ENCODE measurements at places on chromosomes 1 and 21. TPM values are rescaled to one million over a fixed set of nuclear protein-coding genes. Genes with fewer than 3 reads are reported as not detected.

SPRR2A gene
- not detected for total RNA-seq

CD247 gene
- 331 TPM for total RNA-seq

HDGF gene
- total RNA-seq: 63.1 TPM

SPRR1B gene
- not detected for total RNA-seq

CFHR1 gene
- not detected for total RNA-seq

RNF207 gene
- total RNA-seq: 5.1 TPM
